ENCODE measurements at places on chromosomes 5 and 9.

- no peak for DNase-seq
These were observed 104.8 kb upstream of the ATG10 start for GRCh38 chr5:81866994-81867393.

GRCh38 chr9:96040591-96041461, 165.3 kb downstream of the ERCC6L2 start:
- no peak for DNase-seq

GRCh38 chr9:127505396-127506116, 54.2 kb downstream of the LRSAM1 start:
- DNase-seq, result peak; percentile 53

DNA sequence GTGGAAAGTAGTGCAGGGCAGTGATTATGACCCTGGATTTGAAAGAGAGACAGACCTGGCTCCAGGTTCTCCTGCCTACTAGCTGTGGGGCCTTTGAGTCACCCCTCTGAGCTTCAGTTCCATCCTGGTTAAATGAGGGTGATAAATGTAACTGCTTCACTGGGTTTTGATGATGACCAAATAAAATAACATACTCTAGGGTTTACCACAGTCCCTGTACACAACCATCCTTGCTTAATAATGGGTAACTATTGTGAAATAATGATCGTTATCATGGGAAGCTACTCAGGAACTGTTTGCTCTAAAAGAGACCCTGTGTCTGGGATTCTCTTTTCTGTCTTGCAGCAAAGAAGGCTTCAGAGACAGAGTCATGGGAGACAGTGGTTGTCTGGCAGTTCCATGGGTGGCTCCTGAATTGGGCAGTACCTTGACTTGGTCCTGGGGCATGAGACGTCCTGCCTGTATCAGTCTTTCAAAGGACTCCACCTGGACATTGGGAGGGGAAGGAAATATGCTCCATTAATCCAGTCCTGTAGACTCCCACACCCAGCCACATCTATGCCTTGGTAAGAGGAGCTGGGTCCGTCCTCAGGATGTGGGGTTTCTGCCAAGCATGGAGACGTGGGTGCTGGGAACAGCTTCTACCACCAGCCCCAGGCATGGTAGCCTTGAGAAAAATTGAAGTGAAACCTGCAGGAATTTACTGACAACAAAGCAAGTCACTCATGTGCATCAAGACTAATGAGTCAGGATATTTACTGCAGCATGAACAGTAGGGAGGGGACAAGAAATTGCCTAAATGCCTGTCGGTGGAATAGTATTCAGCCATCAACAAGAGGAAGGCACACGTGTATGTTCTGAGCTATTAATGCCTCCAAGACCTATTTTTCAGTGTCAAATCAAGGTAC, 23.4 kb downstream of the AKNA start:
- DNase-seq, result peak; percentile 73

DNA sequence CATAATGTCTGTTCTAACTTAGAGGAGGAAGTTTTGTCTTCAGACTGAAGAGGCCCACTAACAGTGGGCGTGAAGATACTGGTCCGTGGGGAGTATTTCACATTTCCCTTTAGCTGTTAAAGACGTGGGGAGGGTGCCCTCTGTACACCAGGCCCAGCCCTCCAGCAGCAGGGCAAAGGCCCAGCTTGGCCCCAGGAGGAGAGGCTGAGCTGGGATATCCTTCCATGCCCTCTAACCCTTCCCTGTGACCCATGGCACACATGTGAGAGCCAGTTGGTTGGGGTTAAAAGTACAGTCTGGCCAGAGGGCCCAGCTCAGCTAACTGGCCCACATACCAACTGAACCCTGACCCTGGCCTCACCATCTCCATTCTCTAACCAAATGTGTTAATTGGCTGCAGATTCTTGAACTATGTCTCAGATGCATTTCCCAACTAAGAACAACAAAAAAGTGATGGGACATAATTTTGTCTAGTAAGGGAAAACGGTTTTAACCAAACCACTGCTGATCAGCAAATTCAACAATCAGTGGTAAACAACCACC, 74.4 kb downstream of the LHFPL2 start:
- no peak for DNase-seq

- DNase-seq, result peak; percentile 16
These were observed 200.0 kb downstream of the MELK start for GRCh38 chr9:36772449-36773403.
